HepG2 (cell line): ENCODE measurements at places on chromosomes 12 and 14. TPM values are rescaled to one million over a fixed set of nuclear protein-coding genes. Genes with fewer than 3 reads are reported as not detected.

Gene INSM2
- total RNA-seq, result not detected in 2 replicates

Gene PIWIL1
- total RNA-seq, result not detected in 2 replicates

Gene LALBA
- not detected in 2 replicates for total RNA-seq

Gene LMNTD1
- total RNA-seq, result not detected in 2 replicates

Gene RTN1
- 0.04 and 0.20 TPM in 2 replicates for total RNA-seq

Gene NUP37
- total RNA-seq, result 80.1 and 130 TPM in 2 replicates

Gene REM2
- total RNA-seq, result not detected in 2 replicates

DNA sequence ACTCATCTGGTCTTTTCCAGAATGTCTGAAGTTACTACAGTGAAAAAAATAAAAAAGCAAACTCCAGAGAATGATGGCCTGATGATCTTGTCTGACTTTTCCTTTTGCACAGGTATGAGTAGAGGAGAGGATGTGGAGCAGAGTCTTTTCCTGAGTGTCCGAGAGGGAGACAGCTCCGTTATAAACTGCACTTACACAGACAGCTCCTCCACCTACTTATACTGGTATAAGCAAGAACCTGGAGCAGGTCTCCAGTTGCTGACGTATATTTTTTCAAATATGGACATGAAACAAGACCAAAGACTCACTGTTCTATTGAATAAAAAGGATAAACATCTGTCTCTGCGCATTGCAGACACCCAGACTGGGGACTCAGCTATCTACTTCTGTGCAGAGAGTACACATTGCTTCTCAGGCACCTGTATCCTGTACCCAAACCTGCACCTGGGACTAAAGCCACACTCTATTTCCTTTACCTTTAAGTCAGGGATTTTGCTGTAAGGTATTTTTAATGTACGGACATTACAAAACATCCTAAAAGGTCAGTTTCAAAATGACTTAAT lies 75.8 kb upstream of the OR4E1 start:
- no peak for DNase-seq
- H3K36me3 ChIP-seq, result no peaks in the 10 kb centered on the region
- no peaks in the 10 kb centered on the region for H3K4me1 ChIP-seq
- H3K27ac ChIP-seq, result no peak overlapping the region
- no peak overlapping the region for H3K4me3 ChIP-seq
- H3K27me3 ChIP-seq, result no peaks in the 10 kb centered on the region

GRCh38 chr14:32453857-32454810 lies 125.0 kb downstream of the AKAP6 start:
- H3K4me3 ChIP-seq, result no peak overlapping the region
- no peaks in the 10 kb centered on the region for H3K27me3 ChIP-seq

DNA sequence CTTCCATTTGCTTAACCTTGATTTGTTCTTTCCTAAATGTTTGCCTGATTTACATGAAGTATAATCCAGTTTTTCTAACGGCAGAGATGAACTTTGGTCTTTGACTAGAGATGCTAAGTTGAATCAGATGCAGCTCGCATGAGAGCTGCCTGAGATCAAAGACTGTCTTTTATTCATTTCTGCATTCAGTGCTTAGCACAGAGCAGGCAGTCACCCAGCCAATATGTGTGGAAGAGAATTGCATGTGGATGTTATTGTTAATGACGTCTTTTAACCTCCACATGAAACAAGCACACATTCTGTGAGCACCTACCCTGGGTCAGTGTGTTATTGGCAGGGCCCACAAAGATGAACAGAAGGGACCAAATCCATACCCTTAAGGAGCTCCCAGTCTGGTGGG lies 99.2 kb downstream of the SLC5A8 start:
- no peaks in the 10 kb centered on the region for H3K36me3 ChIP-seq
- no peak overlapping the region for H3K27ac ChIP-seq
- no peak overlapping the region for H3K4me3 ChIP-seq
- no peak for DNase-seq

- no peak for DNase-seq
- H3K36me3 ChIP-seq, result no peaks in the 10 kb centered on the region
- H3K27ac ChIP-seq, result no peak overlapping the region
- 0 out of 2 replicates have a peak overlapping the region, but pooled peaks have one; percentile 35 for H3K4me3 ChIP-seq
- peaks cover 34% of the 10 kb centered on the region for H3K4me1 ChIP-seq
Observed at GRCh38 chr12:109310247-109311125, 1.4 kb upstream of the FOXN4 start.

GRCh38 chr14:54629183-54629582 lies 62.3 kb downstream of the SAMD4A start:
- peaks cover 40% of the 10 kb centered on the region for H3K4me1 ChIP-seq
- peaks cover 4% of the 10 kb centered on the region; the same call in 1 of the 2 replicates for H3K36me3 ChIP-seq
- H3K27me3 ChIP-seq, result no peaks in the 10 kb centered on the region
- H3K27ac ChIP-seq, result no peak overlapping the region
- no peak overlapping the region for H3K4me3 ChIP-seq
- DNase-seq, result no peak

DNA sequence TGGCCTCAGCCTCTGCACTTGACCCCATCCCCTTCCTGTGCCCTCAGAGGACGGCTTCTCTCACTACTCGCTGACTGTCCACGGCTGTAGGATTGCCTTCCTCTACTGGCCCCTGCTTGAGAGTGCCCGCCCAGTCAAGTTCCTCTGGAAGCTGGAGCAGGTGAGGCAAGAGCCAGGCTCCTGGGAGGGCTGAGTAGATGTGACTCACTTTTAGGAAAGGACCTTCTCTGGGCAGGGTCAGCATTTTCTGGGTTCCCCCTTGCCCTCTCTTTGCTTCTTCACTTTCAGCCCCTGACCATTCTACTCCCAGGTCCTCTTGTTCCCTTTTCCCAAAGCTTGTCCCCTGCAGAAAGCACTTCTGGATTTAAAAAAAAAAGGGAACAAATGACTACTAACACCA lies 7.7 kb downstream of the CLSTN3 start:
- peaks cover 23% of the 10 kb centered on the region for H3K36me3 ChIP-seq
- H3K27ac ChIP-seq, result no peak overlapping the region
- no peaks in the 10 kb centered on the region for H3K27me3 ChIP-seq

GRCh38 chr14:28608851-28609828 lies 157.4 kb upstream of the FOXG1 start:
- no peaks in the 10 kb centered on the region for H3K27me3 ChIP-seq
- no peak overlapping the region for H3K4me3 ChIP-seq
- no peaks in the 10 kb centered on the region for H3K36me3 ChIP-seq

DNA sequence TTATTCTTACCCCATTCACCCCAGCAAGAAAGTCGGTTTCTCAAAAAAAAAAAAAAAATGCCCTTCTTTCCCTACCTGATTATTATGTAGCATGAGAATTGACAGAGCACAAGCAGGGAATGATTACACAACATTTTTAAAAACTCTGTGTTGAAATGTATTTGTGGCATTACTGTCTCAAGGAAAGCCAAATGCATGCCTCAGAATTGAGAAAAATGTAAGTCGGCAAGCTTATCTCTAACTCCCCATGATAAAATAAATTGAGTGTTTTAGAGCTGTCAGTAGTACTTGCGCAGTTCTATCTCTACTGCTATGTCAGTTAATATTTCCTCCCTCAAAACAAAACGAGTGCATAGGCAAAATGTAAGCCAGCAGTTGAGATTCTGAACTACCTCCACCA lies 25.7 kb downstream of the ANO4 start:
- H3K36me3 ChIP-seq, result no peaks in the 10 kb centered on the region
- H3K27me3 ChIP-seq, result no peaks in the 10 kb centered on the region
- no peak overlapping the region for H3K27ac ChIP-seq
- H3K4me1 ChIP-seq, result no peaks in the 10 kb centered on the region

DNA sequence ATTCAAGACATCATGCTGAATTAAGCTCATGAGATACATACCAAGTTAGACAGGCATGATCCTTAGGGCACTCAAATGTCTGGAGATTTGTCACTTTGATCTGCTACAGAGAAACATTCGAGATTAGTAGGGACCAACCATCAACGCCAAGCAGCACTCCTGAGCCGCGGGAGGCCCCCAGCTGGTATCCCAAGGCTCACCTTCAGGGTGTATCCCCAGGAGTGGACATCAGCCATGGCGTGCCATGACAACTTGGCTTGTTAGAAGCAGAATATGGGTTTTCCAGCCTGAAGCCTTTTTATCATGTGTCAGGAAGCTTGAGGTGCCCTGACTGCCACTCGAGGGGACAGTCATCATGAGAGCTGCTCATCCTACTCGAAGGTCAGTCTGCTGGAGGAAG lies 39.1 kb upstream of the GPHB5 start:
- no peak overlapping the region for H3K27ac ChIP-seq
- DNase-seq, result no peak
- H3K4me3 ChIP-seq, result no peak overlapping the region
- no peaks in the 10 kb centered on the region for H3K36me3 ChIP-seq
- no peaks in the 10 kb centered on the region for H3K27me3 ChIP-seq

GRCh38 chr14:104166698-104167097 lies 28.3 kb downstream of the KIF26A start:
- DNase-seq, result no peak
- H3K36me3 ChIP-seq, result no peaks in the 10 kb centered on the region
- peaks cover 62% of the 10 kb centered on the region; the same call in 2 of the 3 replicates for H3K27me3 ChIP-seq
- H3K4me3 ChIP-seq, result no peak overlapping the region
- no peak overlapping the region for H3K27ac ChIP-seq
- H3K4me1 ChIP-seq, result no peaks in the 10 kb centered on the region

GRCh38 chr14:75909630-75910029 lies 72.2 kb downstream of the TGFB3 start:
- DNase-seq, result no peak
- H3K4me3 ChIP-seq, result no peak overlapping the region
- H3K4me1 ChIP-seq, result peaks cover 2% of the 10 kb centered on the region
- H3K27ac ChIP-seq, result no peak overlapping the region

DNA sequence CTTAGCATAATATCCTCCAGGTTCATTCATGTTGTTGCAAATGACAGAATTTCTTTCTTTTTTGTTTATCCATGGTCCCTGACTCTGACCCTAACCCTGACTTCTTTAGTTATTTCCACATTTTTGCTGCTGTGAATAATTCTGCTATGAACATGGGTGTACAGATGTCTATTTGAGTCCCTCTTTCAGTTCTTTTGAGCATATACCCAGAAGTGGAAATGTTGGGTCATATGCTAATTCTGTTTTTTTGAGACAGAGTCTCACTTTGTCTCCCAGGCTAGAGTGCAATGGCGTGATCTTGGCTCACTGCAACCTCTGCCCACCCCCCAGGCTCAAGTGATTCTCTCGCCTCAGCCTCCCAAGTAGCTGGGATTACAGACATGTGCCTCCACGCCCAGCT lies 33.1 kb downstream of the KNTC1 start:
- H3K4me3 ChIP-seq, result no peak overlapping the region
- no peaks in the 10 kb centered on the region for H3K27me3 ChIP-seq
- H3K36me3 ChIP-seq, result peaks cover 43% of the 10 kb centered on the region
- no peak for DNase-seq
- no peaks in the 10 kb centered on the region for H3K4me1 ChIP-seq
- no peak overlapping the region for H3K27ac ChIP-seq

DNA sequence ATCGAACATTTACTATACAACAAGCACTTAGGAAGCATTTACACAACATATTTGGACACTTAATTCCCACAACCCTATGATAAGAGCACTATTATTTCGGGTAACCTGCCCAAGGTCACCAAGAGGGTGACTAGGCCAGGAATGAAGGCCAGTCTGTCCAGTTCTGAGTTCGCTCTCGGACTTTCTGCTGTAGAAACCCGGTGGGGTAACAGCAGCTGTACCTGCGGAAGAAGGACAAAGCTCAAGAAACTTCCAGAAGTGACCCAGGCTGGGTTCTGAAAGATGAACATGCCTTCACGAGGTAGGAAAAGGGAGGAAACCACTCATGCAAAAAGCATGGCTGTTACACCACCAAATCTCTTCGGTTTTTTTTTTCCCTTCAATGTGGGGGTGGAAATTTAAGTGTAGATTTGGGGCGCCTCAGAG lies 10.8 kb downstream of the PLA2G1B start:
- peak overlapping the region; percentile 90 for H3K27ac ChIP-seq
- H3K27me3 ChIP-seq, result no peaks in the 10 kb centered on the region
- no peaks in the 10 kb centered on the region for H3K36me3 ChIP-seq
- peak; percentile 45 for DNase-seq
- H3K4me3 ChIP-seq, result peak overlapping the region; percentile 70

- H3K4me1 ChIP-seq, result peaks cover 57% of the 10 kb centered on the region
- H3K27ac ChIP-seq, result peak overlapping the region; percentile 89
- no peak for DNase-seq
- no peaks in the 10 kb centered on the region for H3K27me3 ChIP-seq
- H3K4me3 ChIP-seq, result no peak overlapping the region
Observed at GRCh38 chr12:53052419-53053217, 2.8 kb downstream of the TNS2 start.

DNA sequence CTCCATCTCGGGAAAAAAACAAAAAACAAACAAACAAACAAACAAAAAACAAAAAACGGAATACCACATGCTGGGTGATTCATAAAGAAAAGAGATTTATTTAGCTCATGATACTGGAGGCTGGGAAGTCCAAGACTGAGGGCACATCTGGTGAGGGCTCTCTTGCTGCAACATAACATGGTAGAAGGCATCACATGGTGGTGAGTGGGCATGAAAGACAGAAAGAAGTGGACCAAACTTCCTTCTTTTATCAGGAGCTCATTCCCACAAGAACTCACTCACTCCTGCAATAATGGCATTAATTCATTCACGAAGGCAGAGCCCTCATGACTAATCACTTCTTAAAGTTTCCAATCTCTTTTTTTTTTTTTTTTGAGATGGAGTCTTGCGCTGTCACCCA lies 8.0 kb upstream of the LGMN start:
- H3K27ac ChIP-seq, result no peak overlapping the region
- no peaks in the 10 kb centered on the region for H3K27me3 ChIP-seq

- DNase-seq, result no peak
- no peaks in the 10 kb centered on the region; the same call in 1 of the 2 replicates for H3K27me3 ChIP-seq
- no peak overlapping the region for H3K27ac ChIP-seq
- no peaks in the 10 kb centered on the region for H3K36me3 ChIP-seq
- H3K4me1 ChIP-seq, result no peaks in the 10 kb centered on the region
- H3K4me3 ChIP-seq, result no peak overlapping the region
Observed at GRCh38 chr12:62129291-62129690, 130.9 kb upstream of the USP15 start.

GRCh38 chr14:33510991-33511390 lies 439.9 kb downstream of the EGLN3 start:
- H3K27me3 ChIP-seq, result no peaks in the 10 kb centered on the region
- DNase-seq, result no peak
- H3K4me1 ChIP-seq, result no peaks in the 10 kb centered on the region
- H3K27ac ChIP-seq, result no peak overlapping the region

DNA sequence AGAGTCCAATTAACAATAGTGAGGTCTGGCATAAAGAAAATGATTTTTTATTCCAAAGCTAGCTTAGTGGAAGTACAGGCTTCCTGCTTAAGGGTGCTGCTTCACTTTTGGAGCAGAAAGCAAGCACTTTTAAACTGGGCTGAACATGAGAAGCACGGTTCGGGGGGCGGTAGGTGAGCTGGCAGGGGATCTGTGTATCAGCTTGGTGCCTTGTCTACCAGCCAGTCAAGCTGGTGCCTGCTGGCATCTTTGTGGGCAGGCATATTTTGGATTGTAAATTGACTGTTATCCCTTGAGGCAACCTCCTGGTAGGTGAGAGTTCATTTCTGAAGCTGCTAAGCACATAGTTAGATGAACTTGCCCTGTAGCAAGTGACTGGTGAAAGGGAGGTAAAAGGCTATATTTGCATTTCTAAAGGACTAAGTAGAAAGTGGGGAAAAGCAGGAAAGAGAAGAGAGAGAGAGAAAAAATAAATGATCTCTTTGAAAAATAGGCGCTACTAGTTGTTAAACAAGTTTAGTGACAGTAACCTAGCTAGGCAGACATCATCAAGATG lies 121.1 kb upstream of the SYT10 start:
- no peaks in the 10 kb centered on the region for H3K27me3 ChIP-seq
- H3K36me3 ChIP-seq, result no peaks in the 10 kb centered on the region
- no peaks in the 10 kb centered on the region for H3K4me1 ChIP-seq
- DNase-seq, result no peak
- no peak overlapping the region for H3K4me3 ChIP-seq
